ENCODE measurements at places on chromosomes 3 and 15.
A peak's percentile ranks its signal among the peaks of the same experiment; 100 is the strongest.

GRCh38 chr3:126749931-126750755 is 46.1 kb downstream of the CHCHD6 start:
- DNase-seq: no peak

DNA sequence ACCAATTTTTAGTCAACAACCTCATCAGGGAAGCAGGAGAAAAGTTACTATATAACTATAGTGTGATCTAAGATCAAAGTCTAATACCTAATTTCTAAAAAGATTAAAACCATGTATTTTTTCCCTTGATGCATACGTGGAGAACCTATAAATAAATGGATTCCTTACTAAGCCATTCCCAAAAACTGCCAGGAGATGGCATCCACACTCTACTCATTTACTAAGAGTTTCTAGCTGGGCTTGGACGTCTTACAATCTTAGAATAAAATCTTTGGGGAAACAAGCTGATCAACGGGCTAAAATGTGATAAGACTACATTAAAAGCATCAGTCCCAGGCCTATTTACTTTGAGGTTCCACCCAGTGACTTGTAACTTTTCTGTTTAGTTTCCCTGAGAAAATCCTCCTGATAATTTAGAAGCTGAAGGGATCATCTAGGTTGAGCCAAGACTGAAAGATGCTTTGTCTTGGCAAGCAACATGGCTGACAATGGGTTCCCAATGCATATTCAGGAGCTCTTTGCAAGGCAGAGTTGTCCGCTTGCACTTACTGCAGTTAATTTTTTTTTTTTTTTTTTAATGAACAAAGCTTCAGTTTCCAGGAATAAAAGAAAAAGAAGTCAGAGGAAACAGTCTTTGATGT is 85.5 kb upstream of the FGF12 start:
- no peak for DNase-seq

GRCh38 chr15:58932710-58933280 is 684 bp downstream of the SLTM start:
- no peak for DNase-seq

GRCh38 chr3:193372783-193373182 is 5.8 kb downstream of the ATP13A5 start:
- DNase-seq: no peak

- no peak for DNase-seq
Measured at GRCh38 chr3:57544181-57545125, at the start of gene DNAH12. Gene DNAH12 (minus strand): TSS chr3:57544344. CDS start chr3:57542870, 1,474 bp downstream.

GRCh38 chr15:81054236-81054635 is 53.5 kb downstream of the TLNRD1 start:
- no peak for DNase-seq

DNA sequence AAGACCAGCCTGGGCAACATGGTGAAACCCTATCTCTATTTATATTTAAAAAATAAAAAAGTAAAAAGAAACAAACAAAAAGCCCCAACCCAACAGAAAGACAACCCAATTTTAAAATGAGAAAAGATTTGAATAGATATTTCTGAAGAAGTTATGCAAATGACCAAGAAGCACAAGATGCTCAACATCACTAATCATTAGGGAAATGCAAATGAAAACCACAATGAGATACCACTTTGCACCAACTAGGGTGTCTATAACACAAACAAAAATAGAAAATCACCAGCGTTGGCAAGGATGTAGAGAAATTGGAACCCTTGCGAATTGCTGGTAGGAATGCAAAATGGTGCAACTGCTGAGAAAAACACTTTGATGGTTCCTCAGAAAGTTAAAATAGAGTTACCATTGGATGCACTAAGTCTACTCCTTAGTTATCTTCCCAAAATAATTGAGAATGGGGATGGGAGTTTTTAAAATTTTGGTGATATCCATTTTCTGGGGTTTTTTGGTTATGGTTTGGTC is 45.8 kb upstream of the CCNB2 start:
- DNase-seq: no peak

DNA sequence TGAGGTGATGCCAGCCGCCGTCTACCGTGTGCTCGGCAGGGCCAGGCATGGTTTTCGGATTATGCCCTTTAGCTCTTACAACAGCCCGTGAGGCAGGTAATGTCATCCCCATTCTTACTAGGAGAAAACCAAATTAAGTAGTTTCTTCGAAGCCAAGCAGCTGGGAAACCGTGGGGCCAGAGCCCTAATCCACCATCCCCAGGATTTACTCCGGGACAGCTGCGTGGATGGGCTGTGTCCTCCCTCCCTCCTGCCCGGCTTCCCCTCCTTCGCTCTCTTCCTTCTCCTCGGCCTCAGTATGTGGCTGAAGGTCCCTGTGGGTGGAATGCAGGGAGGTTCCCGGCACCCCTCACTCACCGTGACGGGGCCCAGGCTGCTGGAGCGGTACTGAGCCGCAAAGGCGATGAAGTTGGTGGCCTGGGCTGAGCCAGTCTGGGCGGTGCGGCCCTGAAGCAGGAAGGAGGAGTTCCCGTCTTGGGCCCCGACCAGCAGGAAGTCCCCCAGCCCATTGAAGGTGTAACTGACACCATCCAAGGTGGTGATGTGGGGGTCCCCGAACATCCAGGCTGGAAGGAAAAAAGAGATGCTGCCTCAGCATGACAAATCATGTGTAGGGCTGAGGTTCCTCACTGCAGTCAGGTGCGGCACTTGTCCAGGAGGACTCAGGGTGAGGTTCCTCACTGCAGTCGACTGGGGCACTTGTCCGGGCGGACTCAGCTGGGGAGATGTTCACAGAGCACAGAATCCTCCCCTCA is 42.5 kb downstream of the MUC20 start:
- DNase-seq: no peak

DNA sequence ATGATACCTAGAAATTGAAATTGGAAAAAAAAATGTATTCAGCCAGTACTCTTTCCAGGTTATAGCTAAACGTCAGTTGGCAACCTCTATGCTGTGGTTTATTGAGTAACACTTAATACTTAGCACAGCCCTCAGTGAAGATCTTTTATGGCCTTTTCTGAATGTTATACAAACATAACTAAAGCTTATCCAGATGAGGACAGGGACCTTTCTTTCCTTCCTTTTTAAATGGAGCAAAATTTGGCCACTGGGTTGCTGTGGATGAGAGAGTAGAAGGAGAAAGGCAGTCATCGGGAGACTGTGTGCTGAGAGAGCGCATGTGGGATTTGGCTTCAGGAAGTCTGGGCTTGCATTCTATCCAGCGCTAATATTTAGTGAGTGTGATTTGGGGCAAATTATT is 36.1 kb downstream of the IGF1R start:
- no peak for DNase-seq

DNA sequence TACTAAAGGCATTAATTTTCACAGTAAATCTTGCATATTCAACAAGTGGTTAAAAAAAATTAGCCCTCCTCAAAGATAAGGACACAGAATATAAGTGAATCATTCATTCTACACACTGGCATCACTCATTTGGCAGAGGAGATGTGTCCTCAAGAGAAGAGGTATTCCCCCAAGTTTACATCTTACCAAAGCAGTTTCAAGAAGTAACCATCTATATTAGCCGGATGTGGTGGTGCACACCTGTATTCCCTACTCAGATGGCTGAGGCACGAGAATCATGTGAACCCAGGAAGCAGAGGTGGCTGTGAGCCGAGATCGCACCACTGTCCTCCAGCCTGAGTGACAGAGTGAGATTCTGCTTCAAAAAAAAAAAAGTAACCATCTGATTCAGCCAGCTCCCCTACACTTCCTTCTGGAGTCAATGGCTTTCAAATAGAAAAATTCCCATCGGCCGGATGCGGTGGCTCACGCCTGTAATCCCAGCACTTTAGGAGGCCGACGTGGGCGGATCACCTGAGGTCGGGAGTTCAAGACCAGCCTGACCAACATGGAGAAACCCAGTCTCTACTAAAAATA is 15.4 kb downstream of the RAF1 start:
- no peak for DNase-seq

DNA sequence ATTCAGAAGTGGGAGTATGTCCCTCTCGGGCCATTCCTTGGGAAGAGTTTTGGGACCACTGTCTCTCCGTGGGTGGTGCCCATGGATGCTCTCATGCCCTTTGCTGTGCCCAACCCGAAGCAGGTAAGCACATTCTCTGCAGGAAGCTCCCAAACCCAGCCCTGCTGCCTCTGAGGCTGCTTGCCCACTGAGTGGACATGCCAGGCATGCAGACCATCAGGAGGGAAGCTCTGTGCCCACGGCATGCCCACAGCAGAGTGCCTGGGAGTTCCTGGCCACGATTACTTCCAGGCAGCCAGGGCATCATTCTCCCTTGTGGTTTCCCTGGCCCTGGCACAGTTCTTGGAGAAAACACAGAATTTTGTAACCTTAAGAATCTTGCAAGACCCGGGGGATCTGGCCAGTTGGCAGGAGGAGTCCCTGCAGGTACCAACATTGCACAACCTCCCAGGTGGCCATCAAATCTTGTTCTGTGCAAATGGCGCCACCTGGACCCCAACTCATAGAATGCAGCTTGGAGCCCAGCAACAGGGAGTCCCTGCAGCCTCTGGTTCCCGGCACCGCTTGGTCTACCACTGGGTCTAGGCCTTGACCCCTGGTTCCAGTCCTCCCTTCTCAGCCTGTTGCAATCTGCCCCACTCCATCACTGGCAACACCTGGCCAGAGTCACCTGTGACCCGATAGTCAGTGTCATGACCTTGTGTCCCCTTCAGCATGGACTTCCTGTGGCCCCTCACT is 20.4 kb downstream of the FAH start:
- DNase-seq: peak; percentile 48

DNA sequence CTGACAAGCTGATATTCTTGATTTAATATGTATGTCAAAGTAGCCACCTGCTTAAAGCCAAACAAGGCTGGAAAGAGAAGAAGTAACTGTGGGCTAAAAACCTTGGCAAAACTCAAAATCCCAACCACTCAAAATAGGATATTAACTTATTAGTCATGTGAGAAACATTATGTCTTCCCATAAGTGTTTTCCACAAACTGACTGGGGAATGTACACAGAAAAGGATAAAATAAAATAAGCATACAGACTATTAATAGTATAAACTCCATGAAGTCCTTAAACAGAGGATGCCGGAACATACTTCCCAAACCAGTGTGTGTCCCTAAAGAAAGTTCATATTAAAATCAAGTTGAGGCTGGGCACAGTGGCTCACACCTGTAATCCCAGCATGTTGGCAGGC is 263.7 kb upstream of the THBS1 start:
- no peak for DNase-seq

GRCh38 chr3:11187681-11188080 is 33.4 kb downstream of the HRH1 start:
- DNase-seq: no peak
